DND-41 (cell line): ENCODE measurements at places on chromosomes 4 and X.
A peak's percentile ranks its signal among the peaks of the same experiment; 100 is the strongest.

- no peak for DNase-seq
These were observed 67.5 kb downstream of the ZFYVE28 start for GRCh38 chr4:2350982-2351381.

GRCh38 chr4:12488672-12489071, 995.5 kb downstream of the RAB28 start:
- DNase-seq = no peak

- DNase-seq = no peak
These were observed 403.2 kb downstream of the KLHL13 start for GRCh38 chrX:117713411-117713810.

GRCh38 chrX:25427873-25428555, 412.2 kb upstream of the ARX start:
- DNase-seq = no peak

DNA sequence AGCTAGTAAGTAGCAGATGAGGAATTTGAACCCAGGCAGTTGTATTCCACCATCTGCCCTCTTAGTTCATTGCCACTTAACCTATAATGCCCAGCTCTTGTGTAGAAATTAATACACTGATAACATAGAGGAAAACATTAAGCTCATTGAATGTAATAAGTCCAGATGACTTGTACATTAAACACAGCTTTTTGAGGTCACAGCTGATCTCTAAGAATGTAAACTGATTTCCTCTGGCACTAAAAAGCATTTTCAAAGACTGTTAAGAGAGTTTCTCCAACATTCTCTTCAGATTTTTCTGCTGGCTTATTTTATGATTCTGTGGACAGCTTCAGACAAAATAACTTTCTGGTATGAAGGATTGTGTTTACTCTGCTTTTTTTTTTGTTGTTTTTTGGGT, 42.7 kb downstream of the HPRT1 start:
- DNase-seq = no peak

DNA sequence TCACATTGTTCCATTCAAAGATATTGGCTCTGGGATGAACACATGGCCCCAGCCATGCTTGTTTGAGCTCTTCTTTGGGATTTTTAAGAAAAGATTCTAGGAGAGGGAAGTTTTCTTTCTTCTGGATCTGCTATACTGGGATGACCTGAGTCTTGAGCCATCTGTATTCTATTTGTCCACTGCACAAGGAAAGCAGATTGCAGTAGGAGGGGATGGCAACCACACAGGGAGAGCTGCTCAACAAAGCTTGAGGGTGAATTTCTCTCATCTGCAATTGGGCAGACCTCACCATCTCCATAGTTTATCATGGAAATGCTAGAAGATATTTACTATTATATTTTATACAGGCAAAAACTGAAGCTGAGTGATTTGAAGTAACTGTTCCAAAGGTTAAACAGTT, 34.3 kb downstream of the ADH7 start:
- no peak for DNase-seq

DNA sequence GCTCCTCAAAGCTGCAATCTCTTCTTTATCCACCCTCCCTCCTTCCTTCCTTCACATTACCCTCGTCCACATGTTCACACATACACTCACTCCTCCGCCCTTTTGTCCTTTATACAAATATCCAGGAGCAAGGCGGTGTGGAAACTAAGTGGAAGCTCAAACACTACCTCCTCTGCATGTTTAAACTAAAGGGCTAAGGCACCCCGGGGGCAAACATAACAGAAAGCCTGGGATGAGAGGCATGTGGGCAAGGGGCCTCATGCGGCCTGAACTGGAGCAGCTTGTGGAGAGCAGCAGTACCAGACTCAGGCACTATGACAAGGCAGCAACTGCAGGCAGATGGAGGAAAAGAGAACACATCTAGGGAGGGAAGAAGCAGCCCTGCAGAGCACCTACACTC, 9.5 kb downstream of the MAB21L2 start:
- DNase-seq = no peak

DNA sequence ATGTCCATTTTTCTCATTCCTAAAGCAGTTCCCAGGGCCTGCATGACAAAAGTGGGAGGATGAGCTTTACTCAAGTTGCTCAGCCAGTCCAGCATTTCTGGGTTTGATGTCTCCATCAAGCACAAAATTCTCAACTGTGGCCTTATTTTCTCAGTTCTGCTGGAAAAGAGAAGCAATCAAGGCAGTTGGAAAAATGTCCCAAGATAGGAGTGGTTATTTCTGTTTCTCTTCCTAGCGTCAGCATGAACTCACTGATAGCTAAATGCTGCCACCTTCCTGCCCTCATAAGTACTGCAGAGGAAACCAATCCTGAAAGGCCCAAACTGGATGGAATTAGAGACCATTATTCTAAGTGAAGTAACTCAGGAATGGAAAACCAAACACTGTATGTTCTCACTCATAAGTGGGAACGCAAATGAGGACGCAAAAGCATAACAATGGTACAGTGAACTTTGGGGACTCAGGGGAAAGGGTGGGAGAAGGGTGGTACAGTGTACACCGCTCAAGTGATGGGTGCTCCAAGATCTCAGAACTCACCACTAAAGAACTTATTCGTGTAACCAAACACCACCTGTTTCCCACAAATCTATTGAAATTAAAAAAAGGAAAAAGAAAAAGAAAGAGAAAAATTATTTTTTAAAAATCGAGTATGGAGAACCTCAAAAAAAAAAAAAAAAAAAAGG, 29.6 kb downstream of the ADH7 start:
- DNase-seq = peak; percentile 72

- DNase-seq = no peak
These were observed 119.1 kb downstream of the TEX13A start for GRCh38 chrX:105101378-105101777.

DNA sequence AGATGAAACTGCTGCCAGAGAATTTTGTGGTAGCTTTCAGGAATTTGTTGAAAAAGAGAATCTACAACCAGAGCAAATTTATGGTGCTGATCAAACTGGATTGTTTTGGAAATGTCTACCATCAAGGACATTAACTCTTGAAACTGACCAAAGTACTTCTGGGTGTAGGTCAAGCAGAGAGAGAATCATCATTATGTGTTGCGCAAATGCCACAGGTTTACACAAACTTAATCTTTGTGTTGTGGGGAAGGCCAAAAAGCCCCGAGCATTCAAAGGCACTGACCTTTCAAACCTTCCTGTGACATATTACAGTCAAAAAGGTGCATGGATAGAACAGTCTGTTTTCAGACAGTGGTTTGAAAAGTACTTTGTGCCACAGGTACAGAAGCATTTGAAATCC, 2.1 kb downstream of the TIGD2 start:
- no peak for DNase-seq

- DNase-seq = no peak
These were observed 47.3 kb downstream of the PDE5A start for GRCh38 chr4:119581190-119581873.

DNA sequence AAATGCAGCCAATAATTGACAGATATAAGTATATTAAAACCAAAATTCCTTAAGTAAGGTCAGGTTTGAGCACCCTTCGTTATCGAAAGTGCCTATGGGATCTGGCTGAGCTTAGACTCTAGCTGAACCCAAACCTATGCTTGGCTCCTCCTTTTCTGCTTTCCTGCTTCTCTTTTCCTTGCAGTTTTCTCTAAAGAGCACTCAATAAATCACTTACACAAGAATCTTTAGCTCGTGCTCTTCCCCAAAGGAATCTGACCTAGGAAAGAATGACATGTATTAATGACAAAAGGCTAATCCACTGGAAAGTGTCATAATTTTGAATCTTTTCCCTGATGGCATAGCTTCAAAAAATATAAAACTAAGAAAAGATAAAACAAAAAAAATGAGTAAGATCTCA, 282.7 kb downstream of the DKK2 start:
- DNase-seq = no peak

GRCh38 chr4:173807347-173807746, 277.3 kb upstream of the HAND2 start:
- DNase-seq = no peak

GRCh38 chr4:62544428-62544827, 1344.3 kb downstream of the ADGRL3 start:
- DNase-seq = no peak

GRCh38 chrX:137366018-137366633, 199.8 kb upstream of the ZIC3 start:
- no peak for DNase-seq

- peak; percentile 8 for DNase-seq
These were observed 97.1 kb upstream of the MAML3 start for GRCh38 chr4:140250989-140251552.

GRCh38 chr4:134666640-134667039, 465.1 kb upstream of the PABPC4L start:
- no peak for DNase-seq

DNA sequence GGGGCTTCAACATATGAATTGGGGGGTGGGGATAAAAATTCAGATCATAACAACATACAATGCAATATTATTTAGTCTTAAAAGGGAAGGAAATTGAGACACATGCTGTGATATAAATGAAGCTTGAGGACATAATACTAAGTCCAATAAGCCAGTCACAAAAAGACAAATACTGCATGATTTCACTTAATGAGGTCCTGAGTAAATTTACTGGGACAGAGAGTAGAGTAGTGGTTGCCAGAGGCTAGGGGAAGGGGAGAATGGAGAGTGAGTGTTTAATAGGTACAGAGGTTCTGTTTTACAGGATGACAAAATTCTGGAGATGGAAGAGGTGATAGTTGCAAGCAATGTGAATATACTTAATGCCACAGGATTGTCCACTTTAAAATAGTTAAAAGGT, 89.2 kb upstream of the RAPGEF2 start:
- no peak for DNase-seq

GRCh38 chrX:78747489-78747888, at the start of gene LPAR4:
Gene LPAR4, plus strand, starts transcription at chrX:78747720. Its CDS starts 7,150 bp downstream, at chrX:78754870.
- DNase-seq = no peak

DNA sequence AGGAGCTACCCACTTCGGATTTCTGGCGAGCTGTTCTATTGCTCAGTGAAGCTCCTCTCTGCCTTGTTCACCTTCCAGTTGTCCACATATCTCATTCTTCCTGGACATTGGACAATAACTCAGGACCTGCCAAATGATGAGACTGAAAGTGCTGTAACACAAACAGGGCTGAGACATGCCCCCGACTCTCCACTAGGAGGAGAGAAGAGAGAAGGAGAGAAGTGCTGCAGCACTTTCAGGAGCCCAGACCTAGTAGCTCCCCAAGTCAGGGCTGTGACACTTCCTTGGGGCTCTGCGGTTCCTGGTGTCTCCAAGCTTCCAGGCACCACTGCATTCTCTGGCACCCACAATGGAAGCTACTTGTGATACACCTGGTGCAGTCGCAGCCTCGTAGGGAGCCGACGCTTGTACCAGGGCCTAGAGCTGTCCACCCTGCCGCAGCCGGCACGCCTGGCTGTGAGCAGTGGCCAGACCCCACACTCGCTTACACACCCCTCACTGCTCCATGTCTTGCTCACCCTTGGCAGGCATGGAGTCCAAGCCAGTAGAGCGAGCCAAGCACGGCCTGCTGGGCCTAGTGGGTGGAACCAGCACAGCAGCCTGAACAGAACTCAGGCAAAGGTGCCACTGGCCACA, 234.9 kb downstream of the TECRL start:
- no peak for DNase-seq

GRCh38 chrX:17854531-17854930, 6.6 kb downstream of the RAI2 start:
- DNase-seq = no peak

GRCh38 chr4:51901363-51901762, 58.4 kb downstream of the DCUN1D4 start:
- DNase-seq = no peak

DNA sequence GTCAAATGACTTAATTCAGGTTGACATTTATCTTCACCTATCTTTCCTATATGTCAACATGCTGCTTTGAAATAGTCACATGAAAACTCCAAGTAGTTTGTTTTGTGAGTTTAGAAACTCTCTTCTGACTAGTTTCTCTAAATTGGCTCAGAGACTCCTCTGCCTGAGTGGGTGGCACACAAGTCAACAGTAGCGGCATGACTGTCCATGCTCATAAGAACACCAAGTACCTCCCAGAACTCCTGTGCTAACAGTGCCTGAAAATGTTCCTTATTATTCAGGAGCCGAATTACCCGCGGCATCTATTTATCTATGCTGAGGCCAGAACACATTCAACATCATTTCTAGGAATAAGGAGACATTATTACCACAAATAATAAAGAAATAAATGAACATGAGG, 116.3 kb downstream of the SORBS2 start:
- DNase-seq = no peak

DNA sequence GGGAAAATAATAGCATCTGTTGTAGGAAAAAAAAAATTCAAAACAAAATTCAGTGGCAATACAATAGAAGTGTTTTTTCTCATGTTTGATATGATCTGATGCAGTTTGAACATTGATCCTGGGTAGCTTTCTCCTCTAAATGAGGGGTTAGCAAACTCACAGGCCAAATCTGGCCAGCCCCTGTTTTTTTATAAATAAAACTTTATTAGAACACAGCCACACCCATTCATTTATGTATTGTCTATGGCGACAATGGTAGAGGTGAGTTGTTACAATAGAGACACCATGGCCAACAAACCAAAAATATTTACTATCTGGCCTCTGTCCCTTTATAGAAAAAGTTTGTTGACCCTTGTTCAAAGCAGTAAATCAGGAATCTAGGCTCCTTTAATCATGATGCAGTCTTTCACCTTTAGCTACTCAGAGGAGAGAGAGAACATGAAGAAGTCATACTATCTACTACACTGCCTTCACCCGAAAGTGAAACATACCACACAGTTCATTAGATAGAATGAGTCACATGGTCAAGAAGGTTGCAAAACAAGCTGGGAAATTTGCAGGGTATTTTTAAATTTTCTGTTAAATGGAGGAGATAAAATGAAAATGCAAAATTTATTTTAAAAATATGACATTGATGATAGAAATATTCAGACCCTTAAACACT, 186.6 kb upstream of the MAOA start:
- DNase-seq = no peak

GRCh38 chr4:121192480-121192879, 28.4 kb upstream of the TNIP3 start:
- DNase-seq = peak; percentile 43

- no peak for DNase-seq
These were observed 3.3 kb downstream of the NKX6-1 start for GRCh38 chr4:84495794-84496261.

GRCh38 chrX:146154191-146154590, 336.6 kb downstream of the SLITRK2 start:
- DNase-seq = no peak

GRCh38 chr4:118994030-118994429, 105.4 kb downstream of the SYNPO2 start:
- no peak for DNase-seq

- DNase-seq = no peak
These were observed 21.2 kb upstream of the LCORL start for GRCh38 chr4:18042754-18043153.

DNA sequence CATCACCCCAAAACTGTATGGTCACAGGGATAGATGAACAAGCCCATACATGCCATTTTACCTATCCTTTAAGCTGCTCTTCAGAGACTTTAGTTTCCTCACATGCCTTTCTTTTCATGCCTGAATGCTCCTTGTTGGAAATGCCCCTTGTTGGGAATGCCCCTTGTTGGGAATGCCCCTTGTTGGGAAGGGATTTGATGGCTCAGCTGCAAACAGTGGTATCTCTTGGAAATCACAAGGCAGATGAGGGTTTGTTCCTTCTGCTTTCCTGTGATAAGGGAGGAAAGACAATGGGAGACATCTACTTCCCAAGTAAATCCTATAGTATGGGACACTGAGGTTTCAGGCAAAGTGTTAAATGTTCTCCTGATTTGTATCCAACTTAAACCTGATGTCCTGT, 11.5 kb downstream of the CXCL2 start:
- no peak for DNase-seq
